Stimulated activated CD4-positive, alpha-beta T cell treated with anti-CD3 and anti-CD28 coated beads, Interleukin-2, amount 100 ng/mL, for 48 hours (primary cell): ENCODE measurements at places on chromosomes 3 and 15.

- no peak for DNase-seq
Measured at GRCh38 chr3:139759470-139759869, 81.7 kb upstream of the NMNAT3 start.

- DNase-seq = no peak
Measured at GRCh38 chr3:129625072-129625874, 18.8 kb upstream of the PLXND1 start.

GRCh38 chr3:120324190-120324589 is 25.0 kb downstream of the LRRC58 start:
- DNase-seq = no peak

- DNase-seq = no peak
Measured at GRCh38 chr15:60905587-60905986, 323.5 kb downstream of the RORA start.

GRCh38 chr3:12413721-12414255 is 70.5 kb upstream of the TSEN2 start:
- no peak for DNase-seq

GRCh38 chr3:39094851-39095677 is 12.4 kb downstream of the GORASP1 start:
- DNase-seq = no peak

- DNase-seq = no peak
Measured at GRCh38 chr15:100150906-100151305, 190.9 kb downstream of the ADAMTS17 start.

GRCh38 chr15:97030251-97030650 is 699.8 kb downstream of the NR2F2 start:
- no peak for DNase-seq

GRCh38 chr15:60003243-60004008 is 685 bp upstream of the FOXB1 start:
- no peak for DNase-seq

GRCh38 chr3:97821287-97821773 is 481 bp upstream of the CRYBG3 start:
- peak; percentile 20 for DNase-seq

DNA sequence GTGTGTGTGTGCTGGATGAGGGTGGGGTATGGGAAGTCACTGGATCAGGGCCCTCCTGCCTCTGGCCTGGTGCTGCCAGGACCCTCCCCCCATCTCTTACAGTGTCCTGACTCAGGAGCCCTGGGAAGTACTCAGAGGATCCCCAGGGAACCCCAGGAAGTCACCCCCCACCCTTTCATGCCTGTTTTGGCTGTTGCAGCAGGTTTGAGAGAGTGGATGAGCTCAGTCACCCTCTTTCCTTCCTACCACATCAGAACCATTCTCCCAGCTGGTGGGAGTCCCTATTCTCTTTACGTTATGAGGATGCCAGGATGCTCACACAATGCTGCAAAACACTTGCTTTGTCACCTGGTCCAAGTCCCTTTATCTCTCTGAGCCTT is 59.0 kb downstream of the BDH1 start:
- no peak for DNase-seq

- DNase-seq = no peak
Measured at GRCh38 chr3:130904491-130904890, 10.6 kb downstream of the ATP2C1 start.
